ENCODE measurements at places on chromosomes 1 and 21.
A peak's percentile ranks its signal among the peaks of the same experiment; 100 is the strongest.

- DNase-seq = no peak
Measured at GRCh38 chr1:195735140-195735539, 873.1 kb downstream of the KCNT2 start.

GRCh38 chr1:74791491-74791890 lies 58.5 kb downstream of the TYW3 start:
- DNase-seq = no peak

DNA sequence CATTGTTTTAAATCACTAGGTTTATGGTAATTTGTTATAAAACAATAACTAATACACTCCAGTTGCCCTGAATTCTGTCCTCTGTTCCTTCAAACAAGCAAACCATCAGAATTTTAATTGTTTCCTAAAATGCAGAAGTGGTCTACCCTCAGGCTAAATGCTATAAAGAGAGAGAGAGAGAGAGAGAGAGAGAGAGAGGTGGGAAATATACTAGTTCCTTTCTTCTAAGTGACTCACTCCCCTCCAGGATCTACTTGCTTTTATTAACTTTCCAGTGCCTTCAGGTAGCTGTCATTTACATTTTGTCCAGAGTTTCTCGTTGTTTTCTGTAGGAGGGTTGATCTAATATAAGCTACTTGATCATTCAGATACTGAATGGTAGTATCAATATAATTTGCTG lies 26.4 kb downstream of the LRRC53 start:
- DNase-seq = no peak

GRCh38 chr1:160860840-160861505 lies 1.7 kb downstream of the CD244 start:
- no peak for DNase-seq

- peak; percentile 96 for DNase-seq
Measured at GRCh38 chr1:32073299-32074229, 825 bp downstream of the TMEM39B start.

GRCh38 chr1:14777516-14778506 lies 179.3 kb downstream of the KAZN start:
- no peak for DNase-seq

DNA sequence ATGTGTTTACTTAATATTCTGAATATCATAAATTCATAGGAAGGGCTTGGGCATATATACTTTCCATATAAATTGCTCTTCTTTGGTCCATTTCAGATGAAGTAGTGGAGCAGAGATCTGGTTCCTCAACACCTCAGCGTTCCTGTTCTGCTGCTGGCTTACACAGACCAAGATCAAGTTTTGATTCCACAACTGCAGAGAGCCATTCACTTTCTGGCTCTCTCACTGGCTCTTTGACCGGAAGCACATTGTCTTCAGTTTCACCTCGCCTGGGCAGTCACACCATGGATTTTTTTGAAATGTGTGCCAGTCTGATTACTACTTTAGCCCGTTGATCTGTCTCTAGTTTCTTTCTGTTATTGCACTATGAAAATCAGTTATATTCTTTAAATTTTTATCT lies 62.3 kb downstream of the PRKAA2 start:
- no peak for DNase-seq

DNA sequence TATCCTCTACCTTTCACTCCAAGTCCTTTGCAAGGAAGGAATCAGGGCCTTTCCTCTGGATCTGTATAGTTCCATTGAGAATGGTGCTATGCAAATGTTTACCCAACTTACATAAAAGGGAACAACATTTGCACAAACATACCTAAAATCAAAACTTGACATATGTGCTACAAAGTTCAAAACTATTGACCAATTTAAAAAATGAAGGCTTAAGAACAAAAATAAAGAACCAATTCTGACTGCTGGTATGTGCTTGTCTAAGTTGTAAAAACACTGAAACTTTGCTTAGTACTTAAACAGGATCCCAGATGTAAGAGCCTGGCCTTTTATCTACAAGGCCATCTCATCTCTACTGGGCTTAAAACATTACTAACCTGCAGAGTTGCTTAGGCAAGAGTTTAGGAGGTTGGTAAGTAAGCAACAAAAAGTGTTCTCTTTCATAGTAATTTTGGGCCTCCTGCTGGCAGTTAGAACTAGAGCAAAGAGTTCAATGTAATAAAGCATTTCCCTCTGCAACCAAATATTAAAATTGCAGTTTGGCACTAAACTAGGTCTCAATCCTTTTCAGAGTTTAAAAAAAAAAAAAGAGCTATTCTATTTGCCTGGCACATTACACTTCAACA lies 2.0 kb downstream of the SCMH1 start:
- no peak for DNase-seq

GRCh38 chr1:230892018-230892491 lies 23.7 kb upstream of the C1orf198 start:
- no peak for DNase-seq

GRCh38 chr21:25965951-25966707 lies 204.4 kb downstream of the APP start:
- no peak for DNase-seq

DNA sequence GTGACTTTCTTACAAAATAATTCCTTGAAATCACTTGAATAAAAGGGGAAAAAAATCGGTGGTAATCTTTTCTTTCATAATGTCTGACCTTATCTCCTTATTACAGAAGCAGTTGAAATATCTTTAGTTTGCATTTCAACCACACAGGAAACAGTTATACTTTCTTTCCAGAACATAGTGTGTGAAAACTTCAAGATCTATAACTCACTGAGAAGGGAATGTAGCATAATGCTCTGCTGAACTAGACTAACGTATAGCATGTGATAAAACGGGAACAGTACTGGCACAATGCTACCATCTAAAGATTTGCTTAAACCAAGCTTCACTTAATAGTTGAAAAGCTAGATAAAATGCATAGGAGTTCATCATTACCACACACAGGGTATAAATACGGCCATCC lies 45.0 kb downstream of the VAV3 start:
- no peak for DNase-seq

DNA sequence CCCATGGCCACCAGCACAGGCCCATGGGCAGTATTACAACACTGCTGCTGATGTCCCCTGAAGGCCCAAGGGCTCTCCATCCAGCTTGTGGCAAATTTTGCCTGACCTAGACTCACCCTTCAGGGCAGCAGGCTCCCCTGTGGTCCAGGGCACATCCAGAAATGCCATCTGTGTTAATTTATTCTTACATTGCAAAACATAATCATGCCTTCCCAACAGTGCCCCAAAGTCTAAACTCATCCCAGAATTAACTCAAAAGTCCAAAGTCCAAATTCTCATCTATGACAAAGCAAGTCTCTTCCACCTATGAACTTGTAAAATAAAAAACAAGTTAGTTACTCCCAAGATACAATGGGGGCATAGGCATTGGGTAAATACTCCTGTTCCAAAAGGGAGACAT lies 13.3 kb downstream of the VN1R5 start:
- no peak for DNase-seq

DNA sequence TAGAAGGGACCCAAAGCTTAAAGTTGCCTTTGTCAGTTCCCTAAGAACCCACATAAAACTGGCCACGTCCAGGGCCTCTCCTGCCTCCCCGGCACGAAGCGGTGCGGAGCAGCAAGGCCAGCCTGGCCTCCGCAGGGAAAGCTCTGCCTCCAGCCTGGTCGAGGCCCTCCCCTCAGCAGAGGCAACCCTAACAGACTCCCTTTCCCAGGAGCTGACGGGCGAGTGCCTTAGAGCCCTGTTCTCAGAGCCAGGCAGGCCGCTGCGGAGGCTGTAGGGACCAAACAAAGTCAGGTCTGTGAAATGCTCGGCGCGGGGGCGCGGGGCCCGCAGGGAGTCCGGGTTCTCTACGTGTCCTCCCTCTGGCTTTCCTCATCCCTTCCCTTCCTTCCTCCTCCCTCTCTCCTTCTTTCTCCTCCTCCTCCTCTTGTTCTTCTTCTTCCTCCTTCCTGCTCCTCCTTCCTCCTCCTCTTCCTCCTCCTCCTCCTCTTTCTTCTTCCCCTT lies 40.7 kb downstream of the RIPK4 start:
- DNase-seq = no peak

DNA sequence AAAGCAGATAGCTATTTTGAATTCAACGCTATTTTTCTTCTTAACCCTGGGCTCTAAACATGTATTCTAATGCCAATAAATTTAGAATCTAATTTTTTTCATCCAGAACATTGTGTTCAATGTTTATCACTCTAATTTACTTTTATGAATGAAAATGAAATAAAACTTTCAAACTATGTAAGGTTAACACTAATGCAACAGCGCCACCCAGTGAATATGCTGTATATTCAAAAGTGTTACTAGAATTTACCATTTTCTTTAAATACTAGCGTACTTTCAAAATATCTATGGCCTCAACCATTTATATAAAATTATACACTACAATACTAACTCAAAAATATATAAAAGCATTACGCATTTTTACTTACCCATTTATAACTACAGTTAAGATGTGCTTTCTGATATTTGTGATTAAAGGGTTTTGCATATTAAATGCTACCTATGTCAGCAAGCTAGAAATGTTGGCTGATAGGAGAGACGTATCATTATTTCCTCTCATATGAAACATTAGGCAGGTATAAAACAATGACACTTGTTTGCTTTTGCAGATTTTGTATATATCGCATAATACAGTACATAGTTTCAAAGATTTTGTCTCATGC lies 5.9 kb upstream of the NUF2 start:
- DNase-seq = no peak

DNA sequence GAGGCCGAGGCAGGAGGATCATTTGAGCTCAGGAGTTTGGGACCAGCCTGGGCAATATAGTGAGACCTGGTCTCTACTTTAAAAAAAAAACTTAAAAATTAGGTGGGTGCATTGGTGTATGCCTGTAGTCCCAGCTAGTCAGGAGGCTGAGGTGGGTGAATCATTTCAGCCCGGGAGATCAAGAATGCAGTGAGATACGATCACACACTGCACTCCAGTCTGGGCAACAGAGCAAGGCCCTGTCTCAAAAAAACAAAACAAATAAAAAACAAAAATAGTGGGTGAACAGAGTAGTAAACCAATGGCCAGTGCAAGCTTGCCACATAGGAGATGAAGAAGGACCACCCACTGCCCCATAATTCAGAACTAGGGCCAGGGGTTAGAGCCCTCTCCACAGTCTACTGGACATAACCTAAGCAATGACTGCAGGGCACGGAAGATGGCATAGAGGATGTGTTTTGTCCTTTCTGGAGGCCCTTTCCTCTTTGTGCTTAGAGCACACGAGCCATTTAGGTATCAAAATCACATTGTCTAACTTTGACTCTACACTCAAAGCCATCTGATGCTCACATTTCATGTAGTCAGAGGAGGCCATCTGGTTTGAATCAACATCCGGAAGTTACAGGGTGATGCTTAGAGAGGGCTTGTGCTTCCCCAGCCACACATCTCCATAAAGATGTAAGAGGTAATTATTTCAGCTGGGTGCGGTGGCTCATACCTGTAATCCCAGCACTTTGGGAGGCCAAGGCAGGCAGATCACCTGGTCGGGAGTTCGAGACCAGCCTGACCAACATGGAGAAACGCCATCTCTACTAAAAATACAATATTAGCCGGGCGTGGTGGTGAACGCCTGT lies 12.6 kb downstream of the CD2 start:
- no peak for DNase-seq

DNA sequence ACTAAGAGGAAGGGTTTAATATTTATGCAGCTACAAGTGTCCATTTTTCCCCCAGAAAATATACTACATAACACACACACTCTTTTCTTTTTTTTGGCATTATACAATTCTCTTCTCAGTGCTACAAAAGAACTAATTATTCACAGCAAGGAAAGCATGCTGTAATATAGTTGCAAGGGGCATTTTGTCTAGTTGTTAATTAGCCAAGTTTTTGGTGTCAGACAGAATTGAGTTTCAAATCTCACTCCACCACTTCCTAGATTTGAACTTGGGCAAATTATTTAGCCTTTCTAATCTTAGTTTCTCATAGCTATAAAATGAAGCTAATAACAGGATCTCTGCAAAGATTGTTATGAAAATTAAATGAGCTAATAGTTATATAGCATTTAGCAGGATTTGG lies 60.0 kb upstream of the VTCN1 start:
- DNase-seq = no peak

DNA sequence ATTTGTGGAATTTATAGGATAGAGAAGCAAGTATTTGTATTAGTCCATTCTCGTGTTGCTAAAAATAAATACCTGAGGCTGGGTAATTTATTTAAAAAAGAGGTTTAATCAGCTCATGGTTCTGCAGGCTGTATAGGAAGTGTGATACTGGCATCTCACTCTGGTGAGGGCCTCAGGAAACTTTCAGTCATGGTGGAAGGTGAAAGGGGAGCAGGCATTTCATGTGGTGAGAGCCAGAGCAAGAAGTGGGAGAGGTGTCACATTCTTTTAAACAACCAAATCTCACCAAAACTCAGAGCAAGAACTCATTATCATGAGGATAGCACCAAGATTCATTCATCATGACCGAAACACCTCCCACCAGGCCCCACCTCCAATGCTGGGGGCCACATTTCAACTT lies 18.1 kb downstream of the SDCCAG8 start:
- DNase-seq = no peak

DNA sequence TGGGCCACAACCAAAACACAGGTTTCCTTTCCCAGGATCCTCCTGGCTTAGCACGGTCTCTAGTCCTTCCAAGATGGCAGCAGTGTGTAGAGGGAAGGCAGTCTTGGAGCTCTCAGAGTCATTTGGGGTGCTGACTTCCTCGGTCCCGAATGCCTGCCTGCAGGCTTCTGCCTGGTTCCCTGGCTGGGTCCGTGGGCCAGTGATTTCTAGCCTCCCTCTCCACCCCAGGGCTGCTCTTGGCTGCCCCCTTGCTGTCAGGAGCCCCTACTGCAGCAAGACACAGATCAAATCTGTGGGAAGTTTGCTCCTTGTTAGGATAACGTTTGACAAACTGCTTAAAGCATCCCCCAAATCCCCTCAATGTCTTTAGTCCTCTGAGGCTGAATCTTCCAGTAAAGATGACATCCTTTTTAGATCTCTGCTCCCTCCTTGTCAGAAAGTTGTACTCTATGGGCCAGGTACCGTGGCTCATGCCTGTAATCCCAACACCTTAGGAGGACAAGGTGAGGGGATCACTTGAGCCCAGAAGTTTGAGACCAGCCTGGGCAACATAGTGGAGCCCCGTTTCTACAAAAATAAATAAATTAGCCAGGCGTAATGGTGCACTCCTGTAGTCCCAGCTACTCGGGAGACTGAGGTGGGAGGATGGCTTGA lies 272.5 kb downstream of the RRAGC start:
- no peak for DNase-seq

- DNase-seq = no peak
Measured at GRCh38 chr1:59193443-59194093, 103.3 kb upstream of the FGGY start.

DNA sequence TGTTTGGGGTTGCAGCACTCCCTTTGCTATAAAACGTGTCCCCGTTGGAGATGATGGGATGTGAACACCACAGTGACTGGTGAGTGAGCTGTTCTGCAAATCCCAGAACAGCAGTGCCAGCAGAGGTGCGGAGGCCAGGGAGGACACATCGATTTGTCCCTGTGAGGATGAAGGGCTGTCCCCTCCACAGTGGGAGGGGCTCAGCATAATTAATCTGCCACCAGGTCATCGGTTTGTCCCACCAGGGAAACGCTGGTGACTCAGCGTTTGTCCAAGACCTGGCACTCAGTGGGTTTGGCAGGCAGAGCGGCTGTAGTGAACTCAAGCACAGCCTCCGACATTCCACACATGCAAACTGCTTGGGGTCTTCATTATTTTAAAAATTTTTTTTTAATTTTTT lies 22.8 kb upstream of the PDE9A start:
- DNase-seq = no peak

Measured in left hindlimb (tissue), 1 donor.